CMK (cell line): ENCODE measurements at places on chromosomes 12 and 14.

DNA sequence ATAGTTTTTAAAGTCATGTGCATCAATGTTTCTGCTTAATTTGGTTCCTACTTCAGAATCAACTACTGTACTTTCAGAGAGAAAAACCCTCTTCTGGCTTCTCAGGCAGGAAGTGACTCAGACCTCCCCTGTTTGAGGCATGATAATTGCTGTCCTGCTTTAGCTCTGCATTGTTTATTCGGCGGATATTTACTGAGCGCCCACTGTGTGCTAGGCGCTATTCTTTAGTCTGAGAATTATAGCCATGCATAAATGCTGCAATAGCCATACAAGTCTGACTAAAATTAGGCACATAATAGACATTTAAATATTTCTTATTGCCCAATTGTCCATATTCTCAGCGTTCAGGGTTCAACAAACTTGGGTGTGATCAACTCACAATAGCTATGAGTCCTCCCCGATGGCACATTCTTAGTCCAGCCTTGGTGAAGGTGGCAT, 6.1 kb upstream of the AMIGO2 start:
- no peak for DNase-seq

- no peak for DNase-seq
Measured at GRCh38 chr12:115118177-115118724, 434.3 kb upstream of the TBX3 start.

DNA sequence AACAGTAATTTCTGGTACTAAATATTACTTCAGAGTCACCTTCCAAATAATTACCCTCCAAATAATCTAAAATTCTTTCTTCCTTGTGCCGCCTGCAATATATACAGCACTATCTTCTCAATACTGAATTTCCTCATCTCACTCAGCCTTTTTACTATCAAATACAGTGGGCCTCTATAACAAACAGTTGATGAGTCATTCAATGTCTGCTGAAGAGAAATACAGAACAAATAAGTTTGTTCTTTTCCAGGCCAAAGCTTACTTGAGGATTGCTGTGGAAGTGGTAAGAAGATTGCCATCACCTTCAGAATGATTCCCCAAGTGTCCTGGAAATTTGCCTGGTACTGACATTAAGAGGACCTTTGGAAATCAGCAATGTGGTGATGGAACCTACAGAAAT, 218.2 kb upstream of the ARHGAP5 start:
- no peak for DNase-seq

- DNase-seq = no peak
Measured at GRCh38 chr14:100556936-100557505, 30.2 kb downstream of the BEGAIN start.

DNA sequence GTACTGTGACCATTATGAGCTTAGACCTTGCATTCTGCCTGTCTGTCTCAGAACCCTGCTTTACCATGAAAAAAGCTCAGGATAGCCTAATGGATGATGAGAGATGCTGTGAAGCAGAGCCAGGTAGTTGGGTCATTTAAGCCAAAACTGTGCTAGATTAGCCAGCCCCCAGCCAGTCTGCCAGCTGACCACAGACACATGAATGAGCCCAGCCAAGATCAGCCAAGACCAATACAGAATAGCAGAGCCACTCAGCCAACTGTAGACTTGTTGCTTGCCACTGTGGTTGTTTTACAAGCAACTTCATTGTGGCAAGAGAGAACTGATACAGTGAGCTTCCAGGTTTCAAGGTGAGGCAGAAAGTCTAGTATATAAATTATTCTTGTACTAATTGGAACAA, 12.8 kb upstream of the UTP20 start:
- DNase-seq = no peak

DNA sequence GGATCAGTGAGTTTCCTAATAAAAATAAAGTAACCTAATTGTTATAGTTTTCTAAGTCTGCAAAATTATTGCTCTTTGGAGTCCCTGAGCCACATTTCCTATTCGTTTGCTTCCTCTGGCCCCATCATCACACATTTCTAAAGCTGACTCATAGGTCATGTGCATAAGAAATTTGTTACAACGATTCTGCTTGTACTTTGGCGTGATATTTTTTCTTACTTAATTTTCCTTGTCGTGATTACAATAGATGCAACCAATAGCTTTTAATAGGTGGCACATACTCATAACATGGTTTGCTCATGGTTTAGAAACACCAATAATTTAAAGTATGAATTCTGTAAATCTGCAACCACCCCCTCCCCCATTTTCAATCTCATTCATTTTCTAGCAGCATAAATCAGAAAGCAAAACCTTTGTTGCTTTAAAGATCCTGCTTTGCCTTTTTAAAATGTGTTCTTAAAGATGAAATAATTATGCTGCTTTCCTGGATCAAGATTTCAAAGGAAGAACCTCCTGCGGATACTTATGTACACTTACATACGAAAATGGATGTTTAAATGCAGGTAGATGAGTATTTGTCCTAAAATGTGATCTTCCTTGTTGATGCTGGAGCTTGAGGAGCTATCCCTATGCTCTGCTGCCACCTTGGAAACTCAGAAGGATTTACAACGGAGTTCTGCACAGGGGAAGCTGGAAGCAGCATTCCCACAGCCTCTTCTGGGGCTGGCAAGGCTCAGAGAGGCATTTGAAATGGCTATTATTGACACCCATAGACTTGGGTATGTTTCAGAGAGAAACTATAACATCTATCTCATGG, 1.7 kb upstream of the FLRT2 start:
- no peak for DNase-seq

DNA sequence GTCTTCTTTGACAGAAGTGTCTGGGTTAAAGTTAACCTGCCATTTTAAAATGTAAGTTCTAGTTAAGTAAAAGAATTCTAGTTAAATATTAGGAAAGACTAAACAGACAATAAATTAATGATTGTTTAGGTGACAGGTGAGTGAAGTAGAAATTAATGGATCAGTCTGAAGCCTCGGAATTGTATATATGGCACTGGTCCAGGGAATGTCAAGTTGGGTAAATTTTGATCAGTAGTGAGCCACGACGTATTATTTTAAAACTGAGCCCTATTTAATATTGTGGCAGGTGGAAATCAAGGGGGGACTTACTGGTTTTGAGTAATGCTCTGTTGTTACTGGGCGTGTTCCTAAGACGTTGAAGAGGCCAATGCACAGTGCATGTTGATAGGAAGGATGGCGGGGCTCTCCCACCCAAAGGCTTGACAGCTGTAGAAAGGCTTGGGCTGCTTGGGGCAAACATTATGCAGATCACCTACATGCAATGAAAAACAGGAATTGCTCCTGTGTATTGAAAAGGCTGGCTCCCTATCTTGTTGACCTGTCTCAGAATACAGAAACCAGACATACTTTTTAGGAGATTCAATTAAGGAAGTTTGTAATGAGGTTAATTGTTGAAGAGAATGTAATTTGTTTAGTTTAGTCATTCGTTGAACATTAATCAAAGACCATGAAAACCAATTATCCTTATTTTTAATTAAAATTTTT, 5.9 kb upstream of the PPFIBP1 start:
- no peak for DNase-seq

DNA sequence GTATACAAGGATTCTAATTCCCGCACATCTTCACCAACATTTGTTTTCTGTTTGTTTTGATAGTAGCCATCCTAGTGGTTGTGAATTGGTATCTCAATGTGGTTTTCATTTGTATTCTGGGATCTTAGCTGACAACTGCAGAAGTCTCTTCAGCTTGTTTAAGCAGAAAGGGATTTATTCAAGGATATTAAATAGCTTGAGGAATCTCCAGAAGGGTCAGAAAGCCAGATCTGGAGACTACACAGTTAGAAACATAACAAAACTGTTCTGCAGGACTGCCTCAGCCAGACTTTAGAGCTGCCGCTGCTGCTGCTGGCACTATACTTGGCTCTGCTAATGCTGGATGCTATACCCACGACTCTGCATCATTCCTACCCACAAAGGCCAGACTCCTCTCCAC, 13.4 kb upstream of the CDKL1 start:
- no peak for DNase-seq

- DNase-seq = no peak
Measured at GRCh38 chr12:113322343-113322742, 12.6 kb downstream of the SLC8B1 start.

- no peak for DNase-seq
Measured at GRCh38 chr12:26299751-26300150, 104.4 kb downstream of the SSPN start.

DNA sequence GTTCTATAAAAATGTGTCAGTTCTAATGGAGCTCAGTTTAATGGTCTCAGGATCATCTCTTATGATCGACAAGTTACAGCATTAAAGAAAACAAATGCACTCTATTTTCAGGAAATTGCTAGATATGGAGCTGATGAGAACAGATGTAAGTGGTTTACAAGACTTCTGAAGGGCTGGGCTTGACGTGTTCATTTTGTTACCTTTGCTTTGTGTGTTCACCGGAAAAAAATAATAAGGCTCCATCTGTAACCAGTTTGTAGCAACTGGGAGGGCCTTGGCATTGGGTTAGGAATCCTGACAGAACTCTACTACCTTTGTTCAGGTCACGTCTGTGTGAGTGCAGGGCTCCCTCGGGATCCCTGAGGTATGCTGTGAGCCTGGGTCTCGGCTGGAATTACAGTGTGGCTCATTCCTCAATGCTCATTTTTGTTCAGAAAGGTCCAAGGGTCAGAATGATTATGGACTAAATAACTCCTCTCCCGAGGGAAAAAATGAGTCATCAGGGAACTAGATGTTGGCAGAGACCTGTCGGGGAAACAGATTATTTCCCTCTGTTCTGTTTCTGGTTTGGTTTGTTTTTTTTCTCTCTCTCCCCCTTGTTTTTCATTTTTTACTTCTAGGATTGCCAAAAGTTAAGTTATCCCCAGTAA, 158.0 kb downstream of the SLC5A8 start:
- no peak for DNase-seq

DNA sequence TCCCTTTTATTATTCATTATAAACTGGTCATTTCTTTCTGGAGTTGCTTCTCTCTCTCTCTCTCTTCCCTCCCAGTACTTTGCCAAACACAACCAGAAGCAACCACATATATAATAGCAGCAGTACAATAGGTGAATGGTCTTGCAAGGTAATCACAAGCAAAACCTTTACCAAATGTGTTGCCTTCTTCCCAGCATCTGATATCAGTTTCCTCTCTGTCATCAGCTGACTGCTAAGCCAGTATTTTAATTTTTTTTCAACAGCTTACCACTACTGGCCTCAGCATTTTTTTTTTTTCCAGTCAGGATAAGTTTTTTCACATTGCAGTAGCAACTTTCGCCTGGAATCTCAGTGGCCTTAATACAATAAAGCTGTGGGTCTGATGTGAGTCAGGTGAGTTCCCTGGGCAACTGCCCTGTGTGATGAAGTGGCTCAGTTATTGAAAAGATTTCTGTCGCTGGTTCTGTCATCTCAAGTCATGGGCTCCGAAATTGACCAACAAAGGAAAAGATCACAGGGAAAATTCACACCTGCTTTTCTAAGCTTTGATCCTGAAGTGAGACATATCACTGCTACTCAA, 282.5 kb upstream of the AMIGO2 start:
- DNase-seq = no peak
